Cardiac muscle cell (in vitro differentiated cells and primary cell): ENCODE measurements at places on chromosomes 3 and 15. TPM values are rescaled to one million over a fixed set of nuclear protein-coding genes. Genes with fewer than 3 reads are reported as not detected.

The HERC2 gene
- total RNA-seq, result 53.0 and 64.4 TPM in 2 replicates

The EFCAB12 gene
- 0.48 and 0.85 TPM in 2 replicates for total RNA-seq

The GADL1 gene
- total RNA-seq, result 10.8 and 13.5 TPM in 2 replicates

The TF gene
- 0.11 and 0.33 TPM in 2 replicates for total RNA-seq

The VGLL3 gene
- total RNA-seq, result 0.04 and 0.06 TPM in 2 replicates

The DCUN1D1 gene
- 22.8 and 31.1 TPM in 2 replicates for total RNA-seq

The SUCNR1 gene
- total RNA-seq, result 0.11 TPM in 1 of 2 replicates, not detected in the other

The ROPN1 gene
- not detected in 2 replicates for total RNA-seq

The GHSR gene
- total RNA-seq, result not detected in 2 replicates

The GP5 gene
- 0.83 and 0.95 TPM in 2 replicates for total RNA-seq
